ENCODE measurements at places on chromosomes 1 and 21. TPM values are rescaled to one million over a fixed set of nuclear protein-coding genes. Genes with fewer than 3 reads are reported as not detected.

GRCh38 chr1:235011064-235011598 is 117.5 kb downstream of the TOMM20 start:
- DNase-seq = no peak

GRCh38 chr1:226870401-226871279 is at the start of gene PSEN2:
PSEN2 (plus strand) TSS chr1:226870616; CDS start chr1:226881908, 11,292 bp downstream.
- peak; percentile 79 for DNase-seq

FRRS1 gene
- 2.8 TPM for total RNA-seq

SLC5A3 gene
- total RNA-seq = 6.2 TPM

MARK1 gene
- 17.3 TPM for total RNA-seq

DNA sequence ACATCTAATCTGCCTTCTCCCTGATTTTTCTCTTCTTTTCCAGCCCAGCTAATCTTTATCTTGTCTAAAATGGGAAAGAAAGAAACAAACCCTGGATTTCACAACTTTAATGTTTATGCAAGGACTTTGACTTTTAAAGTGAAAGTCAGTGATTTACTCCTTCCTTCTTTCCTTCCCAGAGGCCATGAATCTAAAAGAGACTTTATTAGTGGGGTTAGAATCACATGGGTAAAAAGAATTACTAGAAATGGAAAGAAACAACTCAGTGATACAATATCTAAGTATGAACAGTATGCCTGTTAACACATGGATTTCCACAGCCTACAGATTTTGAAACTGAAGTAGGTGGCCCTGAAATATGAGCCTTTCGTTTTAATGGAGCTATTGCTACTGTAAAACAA is 59.8 kb upstream of the KCNK2 start:
- DNase-seq = no peak

DNA sequence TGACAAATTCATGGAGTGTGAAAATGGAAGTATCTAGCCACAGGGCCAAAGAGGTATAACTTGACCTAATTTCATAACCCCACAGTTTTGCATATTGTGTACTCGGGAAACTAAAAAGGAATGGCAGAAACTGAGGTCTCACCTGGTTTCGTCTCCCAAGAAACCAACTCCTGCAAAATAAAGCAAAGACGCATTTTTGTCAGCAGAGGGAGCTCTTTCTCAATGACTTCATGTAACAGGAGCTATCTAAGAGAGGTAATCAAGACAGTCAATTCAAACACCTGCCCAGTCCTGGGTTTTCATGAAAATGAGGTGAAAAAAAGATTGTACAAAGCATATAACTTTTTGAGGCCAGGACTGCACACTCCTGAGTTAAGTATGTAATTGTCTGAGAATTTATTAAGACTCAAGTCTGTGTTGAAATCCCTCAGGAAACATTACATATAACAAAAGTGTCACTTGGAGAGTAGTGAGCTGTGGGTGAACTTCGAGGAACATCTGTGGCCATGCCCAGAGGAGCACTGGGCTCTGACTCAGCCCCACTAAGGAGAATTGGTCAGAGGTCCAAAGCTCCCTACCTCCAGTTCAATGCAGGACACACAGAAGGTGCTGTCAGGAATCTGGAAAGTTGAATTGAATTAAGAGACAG is 17.6 kb downstream of the FCRL4 start:
- no peak for DNase-seq

DNA sequence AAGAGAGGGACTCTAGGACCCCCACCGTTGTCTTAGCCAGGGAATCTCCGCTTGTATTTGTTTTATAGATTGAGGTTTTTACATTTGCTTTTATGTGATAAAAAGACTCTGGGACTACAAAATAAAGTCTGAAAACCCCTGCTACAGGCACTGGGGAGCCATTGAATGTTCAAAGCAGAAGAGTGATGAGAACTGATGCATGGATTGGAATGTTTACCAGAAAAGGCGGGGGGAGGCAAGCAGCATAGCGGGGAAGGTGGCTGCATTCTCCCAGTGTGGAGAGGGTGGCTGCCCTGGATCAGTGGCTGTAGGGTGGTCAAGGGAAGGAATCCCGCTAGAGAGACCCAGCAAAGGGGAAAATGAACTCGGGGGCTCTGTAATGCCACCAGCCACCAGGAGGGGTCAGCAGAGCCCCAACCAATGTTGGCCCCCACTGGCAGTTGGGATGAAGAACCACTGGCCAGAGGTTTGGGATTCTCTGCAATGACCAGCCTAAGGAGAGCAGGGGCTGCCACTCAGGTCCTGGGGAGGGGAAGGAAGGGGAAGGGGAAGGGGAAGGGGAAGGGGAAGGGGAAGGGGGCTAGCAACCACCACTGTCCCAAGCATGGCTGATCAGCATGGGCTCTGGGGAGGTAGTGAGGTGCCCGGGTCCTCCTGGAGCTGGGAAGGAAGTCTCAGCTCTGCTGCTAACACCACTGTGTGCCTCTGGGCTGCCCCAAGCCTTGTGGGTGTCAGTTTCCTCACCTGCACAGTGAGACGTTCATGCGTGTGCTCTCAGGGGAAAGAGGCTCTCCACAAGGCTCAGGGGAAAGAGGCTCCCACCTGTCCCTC is 19.2 kb upstream of the PEF1 start:
- DNase-seq = no peak

DNA sequence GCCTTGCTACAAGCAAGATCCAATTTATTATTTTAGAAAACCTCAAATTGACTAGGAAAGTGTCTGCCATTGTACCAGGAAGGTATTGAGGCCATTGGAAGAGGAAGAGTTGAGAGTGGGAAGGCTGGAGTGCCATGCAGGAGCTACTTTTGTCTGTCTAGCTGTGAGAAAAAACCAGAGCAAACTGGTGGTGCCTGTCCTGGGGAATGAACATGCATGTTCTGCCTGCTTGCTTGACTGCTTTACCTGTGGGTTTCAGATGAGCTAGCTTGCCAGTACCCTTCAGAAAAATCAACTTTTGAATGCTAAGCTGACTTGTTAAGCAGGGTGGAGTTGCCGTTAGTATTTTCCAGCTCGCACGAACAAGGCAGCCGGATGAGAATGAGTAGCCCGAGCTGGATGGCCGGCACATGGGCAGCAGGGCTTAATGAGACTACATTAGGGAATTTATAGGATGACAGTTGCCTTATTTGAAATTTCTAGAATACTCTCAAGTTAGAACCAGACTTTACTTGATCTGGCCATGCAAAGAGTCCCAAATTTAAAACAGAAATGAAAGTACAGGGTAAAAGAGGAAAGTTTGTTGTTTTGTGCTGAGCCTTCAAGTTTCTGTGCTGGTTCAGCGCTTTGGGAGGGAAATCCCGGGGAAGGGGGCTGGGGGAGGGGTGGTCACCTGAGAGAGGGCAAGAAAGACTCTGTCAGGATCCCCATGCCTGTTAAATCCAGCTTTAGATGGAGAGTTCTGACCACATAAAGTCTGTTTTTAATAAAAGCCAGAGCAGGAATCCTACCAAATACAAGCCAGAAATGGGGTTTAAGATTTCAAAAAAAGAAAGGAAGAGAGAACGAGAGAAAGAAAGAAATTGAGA is 29.6 kb upstream of the C1orf105 start:
- DNase-seq = peak; percentile 56

FBXO2 gene
- total RNA-seq = 4.2 TPM

BCAN gene
- total RNA-seq = 0.35 TPM

GRCh38 chr1:216596281-216596862 is 126.9 kb downstream of the ESRRG start:
- DNase-seq = no peak

DNA sequence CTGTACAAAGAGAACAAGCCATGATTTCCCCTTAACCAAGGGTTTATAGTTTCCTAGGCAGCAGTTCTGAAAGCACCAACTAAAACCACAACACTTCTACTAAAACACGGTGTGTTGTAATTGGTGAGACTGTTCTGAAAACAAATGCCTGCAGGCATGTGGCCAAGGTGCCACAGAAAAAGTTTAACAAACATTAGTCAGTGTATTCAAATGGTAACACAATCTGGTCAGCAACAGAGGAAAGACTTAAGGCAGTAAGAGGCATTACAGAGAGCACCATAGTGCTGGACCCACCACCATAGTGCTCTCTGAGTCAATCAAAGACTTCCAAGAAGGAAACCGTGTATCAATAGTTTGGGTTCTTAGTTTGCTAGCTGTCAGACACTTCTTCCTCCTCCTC is 16.7 kb downstream of the SNIP1 start:
- no peak for DNase-seq

- no peak for DNase-seq
Measured at GRCh38 chr21:36027347-36027746, 33.0 kb downstream of the SETD4 start.

CFHR3 gene
- not detected for total RNA-seq

DNA sequence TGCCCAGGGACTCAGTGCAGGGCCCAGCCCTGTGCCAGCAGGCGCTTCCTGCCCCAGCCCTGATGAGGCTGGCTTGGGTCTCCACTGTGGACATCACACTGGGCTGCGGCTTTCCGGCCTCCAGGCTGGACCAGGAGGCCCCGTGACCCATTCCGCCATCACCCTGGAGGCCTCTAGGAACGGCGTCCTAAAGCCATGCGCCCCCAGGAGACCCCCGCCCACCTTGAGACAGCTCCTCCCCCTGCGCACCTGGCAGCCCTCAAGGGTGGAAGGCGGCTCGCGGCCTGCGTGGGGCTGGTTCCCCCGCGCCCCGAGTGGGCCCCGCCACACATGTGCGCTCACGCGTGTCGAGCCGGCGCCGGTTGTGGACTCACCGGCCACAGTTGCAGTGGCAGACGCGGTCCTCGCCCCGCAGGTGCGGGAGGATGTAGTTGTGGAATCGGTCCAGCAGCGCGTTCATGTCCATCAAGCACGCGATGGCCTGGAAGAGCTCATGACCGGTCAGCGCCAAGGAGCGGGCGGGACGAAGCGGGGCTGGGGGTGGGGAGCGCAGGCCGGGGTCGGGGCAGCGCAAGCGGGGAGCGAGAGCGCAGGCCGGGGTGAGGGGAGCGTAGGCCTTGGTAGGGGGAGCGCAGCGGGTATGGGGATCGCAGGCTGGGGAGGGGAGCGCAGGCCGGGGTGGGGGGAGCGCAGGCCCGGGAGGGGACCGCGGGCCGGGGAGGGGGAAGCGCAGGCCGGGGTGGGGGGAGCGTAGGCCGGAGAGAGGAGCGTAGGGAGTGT is 924 bp downstream of the TMEM240 start:
- no peak for DNase-seq

GRCh38 chr1:232504651-232505050 is 125.3 kb downstream of the SIPA1L2 start:
- DNase-seq = no peak

GRCh38 chr1:245770156-245770555 is 615.4 kb downstream of the KIF26B start:
- no peak for DNase-seq

DNA sequence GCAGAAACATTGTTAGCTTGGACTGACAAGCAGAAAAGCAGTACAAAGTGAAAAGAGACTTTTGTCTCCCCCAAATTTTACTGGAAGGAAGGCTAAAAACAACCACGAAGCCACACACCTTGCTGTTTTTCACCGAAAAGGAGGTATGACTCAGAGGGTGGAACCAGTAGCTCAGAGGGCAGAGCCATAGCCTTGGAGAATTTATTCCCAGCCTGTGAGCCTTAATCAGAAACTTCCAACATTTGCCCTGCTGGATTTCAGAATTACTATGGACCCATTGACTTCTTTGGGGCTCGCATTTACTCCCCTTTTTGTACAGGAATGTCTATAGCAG is 32.0 kb downstream of the RPS6KC1 start:
- no peak for DNase-seq

- no peak for DNase-seq
Measured at GRCh38 chr21:34983680-34984086, 65.4 kb downstream of the RUNX1 start.

DNA sequence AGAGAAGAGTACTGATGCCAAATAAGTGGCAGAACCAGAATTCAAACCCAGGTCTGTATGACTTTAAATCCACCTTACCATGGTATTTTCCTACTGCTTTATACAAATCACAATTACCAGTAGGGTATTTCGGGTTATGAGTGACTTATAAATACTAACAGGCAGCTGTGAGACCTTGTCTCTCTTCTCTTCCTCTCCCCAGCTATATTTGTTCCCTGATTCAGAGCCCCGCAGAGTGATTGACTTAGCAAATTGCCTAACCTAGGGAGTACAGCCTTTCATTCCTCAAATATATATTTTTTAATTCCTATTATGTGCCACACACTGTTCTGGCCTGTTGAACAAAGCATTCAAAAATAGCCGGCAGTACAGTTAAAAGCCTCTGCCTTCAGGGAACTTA is 168.0 kb downstream of the CLEC20A start:
- DNase-seq = no peak

- no peak for DNase-seq
Measured at GRCh38 chr21:45303091-45303615, 15.5 kb upstream of the POFUT2 start.

DNA sequence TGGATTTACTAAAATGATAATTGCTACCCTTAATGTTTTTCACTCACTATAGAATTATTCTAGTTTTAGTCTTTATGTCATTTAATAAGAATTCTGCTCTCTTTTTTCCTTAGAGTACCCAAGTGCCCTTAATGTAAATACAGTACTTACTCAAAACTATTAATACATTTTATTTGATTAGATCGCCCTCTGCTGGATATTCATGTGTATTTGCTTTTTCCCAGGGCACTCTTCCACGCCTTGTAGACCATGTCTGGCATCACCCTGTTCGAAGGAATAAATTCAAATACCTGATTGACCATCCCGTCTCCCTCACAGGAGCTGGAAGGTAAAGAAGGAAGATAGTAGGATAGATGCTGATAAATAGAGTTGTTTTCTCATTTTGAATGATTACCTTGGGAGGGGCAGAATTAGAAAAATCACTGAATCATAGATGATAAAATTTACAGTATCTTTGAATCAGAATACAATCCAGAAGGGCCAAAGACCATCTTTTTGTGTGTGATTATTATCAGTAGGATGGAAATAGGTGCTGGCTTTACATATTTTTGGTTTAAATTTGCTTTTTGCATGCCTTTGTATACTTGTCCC is 4.1 kb downstream of the AXDND1 start:
- no peak for DNase-seq

CLIC6 gene
- 6.8 TPM for total RNA-seq

DNA sequence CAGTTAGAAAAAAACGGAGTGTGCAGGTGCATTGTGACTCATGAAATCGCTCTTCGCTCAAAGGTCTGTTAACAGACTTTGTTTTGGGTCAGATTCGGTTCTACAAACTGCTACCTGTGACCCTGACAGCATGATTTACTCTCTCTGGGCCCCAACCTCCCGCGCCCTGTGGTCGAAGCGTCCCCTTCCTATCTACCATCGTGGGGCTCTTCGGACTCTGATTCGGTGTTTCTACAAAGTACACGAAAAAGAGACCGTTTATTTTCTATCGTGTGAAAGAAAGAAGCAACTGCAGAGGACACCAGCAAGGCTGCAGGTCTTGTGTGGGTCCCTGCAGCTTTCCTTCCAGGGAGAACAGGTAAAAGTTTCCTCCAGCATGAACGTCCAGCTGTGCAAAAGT is 29.4 kb upstream of the SLC19A1 start:
- no peak for DNase-seq
